ENCODE measurements at places on chromosomes 1 and 21. TPM values are rescaled to one million over a fixed set of nuclear protein-coding genes. Genes with fewer than 3 reads are reported as not detected.

MSH4 gene
- total RNA-seq = 0.37 TPM

DNA sequence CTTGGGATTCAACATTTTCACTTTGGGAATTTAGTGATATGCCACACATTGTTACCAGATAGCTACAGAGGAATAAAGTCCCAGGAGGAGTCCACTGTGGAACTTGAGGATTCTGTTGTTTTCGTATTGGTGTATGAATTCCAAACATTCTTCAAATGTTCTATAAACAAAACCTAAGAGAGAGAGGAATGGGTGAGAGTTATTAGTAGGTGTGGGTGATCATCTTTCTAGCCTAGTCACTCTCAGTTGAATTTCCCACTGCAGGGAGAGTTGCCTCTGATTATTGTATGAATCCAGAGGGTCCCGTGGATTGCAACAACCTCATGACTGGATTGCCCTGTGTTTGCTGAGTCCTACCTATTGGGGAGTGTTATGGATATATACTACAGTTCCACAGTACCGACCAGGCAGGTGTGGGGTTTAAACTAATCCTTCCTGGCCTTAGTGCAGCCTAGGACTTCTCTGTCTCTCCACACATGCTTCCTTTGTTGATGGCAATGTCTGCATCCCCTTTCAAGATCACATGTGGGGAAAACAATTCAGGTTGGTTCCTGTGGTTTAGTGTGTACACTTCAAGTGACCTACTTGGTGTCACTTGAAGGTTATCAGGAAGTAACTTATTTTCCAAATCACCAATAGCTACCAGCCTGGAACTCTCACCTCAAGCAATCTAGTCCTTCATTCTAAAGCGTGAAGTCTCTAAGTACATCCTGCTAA lies 91.8 kb downstream of the ADCY10 start:
- H3K4me1 ChIP-seq = peaks cover 4% of the 10 kb centered on the region
- no peak overlapping the region for H3K4me3 ChIP-seq
- DNase-seq = no peak
- H3K27ac ChIP-seq = no peak overlapping the region
- no peaks in the 10 kb centered on the region for H3K27me3 ChIP-seq

DNA sequence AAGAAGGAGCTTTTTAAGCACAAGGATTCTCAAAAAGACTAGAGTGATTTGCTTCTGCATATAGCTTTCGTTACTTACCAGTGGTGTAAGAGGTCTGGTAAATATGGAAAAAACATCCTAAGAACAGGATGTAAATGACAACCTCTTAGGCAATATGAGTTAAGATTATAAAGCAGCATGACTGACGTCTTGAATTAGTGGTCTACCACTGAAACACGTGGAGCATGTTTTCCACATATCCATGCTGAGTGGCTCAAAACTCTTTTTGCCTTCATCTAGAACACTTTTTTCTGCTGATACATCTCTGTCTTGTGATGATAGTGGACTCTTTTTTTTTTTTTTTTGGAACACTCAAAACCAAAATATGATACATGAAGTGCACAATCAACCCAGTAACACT lies 44.6 kb downstream of the RCAN1 start:
- H3K27ac ChIP-seq = no peak overlapping the region
- DNase-seq = no peak
- no peak overlapping the region for H3K4me3 ChIP-seq
- H3K4me1 ChIP-seq = no peaks in the 10 kb centered on the region
- H3K27me3 ChIP-seq = no peaks in the 10 kb centered on the region
- H3K36me3 ChIP-seq = no peaks in the 10 kb centered on the region

- no peaks in the 10 kb centered on the region for H3K27me3 ChIP-seq
- no peaks in the 10 kb centered on the region for H3K36me3 ChIP-seq
- no peak for DNase-seq
- no peaks in the 10 kb centered on the region for H3K4me1 ChIP-seq
- no peak overlapping the region for H3K27ac ChIP-seq
These were observed 64.8 kb upstream of the GALNT2 start for GRCh38 chr1:230002164-230002803.
